ENCODE measurements at places on chromosomes 1 and 21. TPM values are rescaled to one million over a fixed set of nuclear protein-coding genes. Genes with fewer than 3 reads are reported as not detected.

GRCh38 chr21:31902438-31902837 is 29.6 kb downstream of the HUNK start:
- H3K36me3 ChIP-seq, result no peaks in the 10 kb centered on the region
- H3K27me3 ChIP-seq, result no peaks in the 10 kb centered on the region
- H3K4me1 ChIP-seq, result no peaks in the 10 kb centered on the region

DNA sequence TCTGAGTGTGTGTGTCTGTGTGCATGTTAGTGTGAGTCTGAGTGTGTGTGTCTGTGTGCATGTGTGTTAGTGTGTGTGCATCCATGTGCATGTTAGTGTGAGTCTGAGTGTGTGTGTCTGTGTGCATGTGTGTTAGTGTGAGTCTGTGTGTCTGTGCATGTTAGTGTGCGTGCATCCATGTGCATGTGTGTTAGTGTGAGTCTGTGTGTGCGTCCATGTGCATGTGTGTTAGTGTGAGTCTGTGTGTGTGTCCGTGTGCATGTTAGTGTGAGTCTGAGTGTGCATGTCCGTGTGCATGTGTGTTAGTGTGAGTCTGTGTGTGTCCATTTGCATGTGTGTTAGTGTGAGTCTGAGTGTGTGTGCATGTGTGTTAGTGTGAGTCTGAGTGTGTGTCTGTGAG is 76.6 kb upstream of the ACTRT2 start:
- H3K4me1 ChIP-seq, result no peaks in the 10 kb centered on the region
- no peak overlapping the region for H3K4me3 ChIP-seq
- DNase-seq, result no peak
- H3K27me3 ChIP-seq, result no peaks in the 10 kb centered on the region
- H3K27ac ChIP-seq, result no peak overlapping the region
- no peaks in the 10 kb centered on the region for H3K36me3 ChIP-seq

DNA sequence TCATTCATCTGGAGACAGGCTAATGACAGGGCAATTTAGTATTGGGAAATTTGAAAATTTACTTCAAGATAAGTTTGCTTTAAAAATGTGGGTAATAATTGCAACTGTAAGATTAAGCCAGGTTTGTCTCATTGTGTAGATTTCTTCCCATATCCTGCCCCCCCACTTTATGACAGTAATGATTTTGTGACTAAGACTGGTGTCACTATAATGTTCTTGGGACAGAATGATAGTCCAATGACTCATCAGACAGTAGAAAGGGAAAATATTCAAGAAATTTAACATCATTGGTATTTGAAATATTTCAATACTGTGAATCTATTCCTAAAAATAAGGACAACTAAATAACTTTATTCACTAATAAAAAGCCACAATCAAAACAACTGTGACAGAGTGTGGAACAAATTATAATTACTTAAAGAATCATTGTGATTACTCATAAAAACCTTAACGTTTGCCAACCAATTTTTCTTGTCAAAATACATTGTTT is 36.7 kb downstream of the FH start:
- no peaks in the 10 kb centered on the region for H3K27me3 ChIP-seq
- H3K27ac ChIP-seq, result no peak overlapping the region
- H3K4me1 ChIP-seq, result peaks cover 15% of the 10 kb centered on the region
- no peak overlapping the region for H3K4me3 ChIP-seq

The SLAMF7 gene
- not detected for total RNA-seq

The LAD1 gene
- total RNA-seq, result not detected

The GBP7 gene
- not detected for total RNA-seq

All from fibroblast of lung (primary cell).